ENCODE measurements at places on chromosomes 6 and 20. TPM values are rescaled to one million over a fixed set of nuclear protein-coding genes. Genes with fewer than 3 reads are reported as not detected.

DNA sequence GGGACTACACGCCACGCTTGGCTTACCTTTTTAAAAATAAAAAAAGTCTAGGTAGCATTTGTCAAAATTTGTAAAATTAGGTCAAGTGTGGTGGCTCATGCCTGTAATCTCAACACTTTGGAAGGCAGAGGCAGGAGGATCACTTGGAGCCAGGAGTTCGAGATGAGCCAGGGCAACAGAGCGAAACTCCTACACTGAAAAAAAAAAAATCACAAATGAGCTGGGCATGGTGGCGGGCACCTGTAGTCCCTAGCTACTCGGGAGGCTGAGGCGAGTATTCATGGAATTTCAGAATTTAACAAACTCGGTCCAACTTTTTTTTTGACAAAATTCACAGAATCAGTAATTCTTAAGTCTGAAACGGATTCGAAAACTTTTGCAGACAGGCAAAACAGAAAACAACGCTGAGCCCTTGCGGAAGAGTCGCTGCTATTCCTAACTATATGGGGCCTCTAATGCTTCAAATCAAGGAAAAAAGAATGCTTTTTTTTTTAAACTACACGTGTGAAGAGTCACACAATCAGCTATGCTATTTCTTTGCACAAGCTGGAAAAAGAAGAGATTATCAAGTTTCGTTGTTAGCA is 62.9 kb downstream of the GTF2H5 start:
- no peak for DNase-seq

GRCh38 chr20:57878786-57879424 is 169.1 kb upstream of the PMEPA1 start:
- DNase-seq, result no peak

DNA sequence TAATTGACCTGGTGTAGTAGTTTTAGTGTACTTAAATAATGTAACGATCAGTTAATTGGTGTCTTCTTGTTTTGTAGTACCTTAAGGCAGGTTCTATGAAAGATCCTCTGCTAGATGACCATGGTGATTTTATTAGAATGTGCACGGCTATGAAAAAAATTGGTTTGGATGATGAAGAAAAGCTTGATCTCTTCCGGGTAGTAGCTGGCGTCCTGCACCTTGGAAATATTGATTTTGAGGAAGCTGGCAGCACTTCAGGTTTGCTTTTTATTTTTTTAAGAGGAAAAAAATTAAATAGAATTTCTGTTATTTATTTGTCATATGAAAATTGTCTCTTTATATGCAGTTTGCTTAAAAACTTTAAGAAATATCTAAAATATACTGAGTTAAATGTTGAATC is 99.2 kb downstream of the MYO6 start:
- DNase-seq, result no peak

The SAMD10 gene
- polyA plus RNA-seq, result 8.0 TPM

The KCNS1 gene
- 0.08 TPM for polyA plus RNA-seq

The PAX1 gene
- polyA plus RNA-seq, result not detected

The PDE7B gene
- 4.3 TPM for polyA plus RNA-seq

Measured in left lung (tissue), 14 donors.